ENCODE measurements at places on chromosomes 5 and 9.

GRCh38 chr9:137974746-137975526 is 97.4 kb downstream of the CACNA1B start:
- DNase-seq: no peak

DNA sequence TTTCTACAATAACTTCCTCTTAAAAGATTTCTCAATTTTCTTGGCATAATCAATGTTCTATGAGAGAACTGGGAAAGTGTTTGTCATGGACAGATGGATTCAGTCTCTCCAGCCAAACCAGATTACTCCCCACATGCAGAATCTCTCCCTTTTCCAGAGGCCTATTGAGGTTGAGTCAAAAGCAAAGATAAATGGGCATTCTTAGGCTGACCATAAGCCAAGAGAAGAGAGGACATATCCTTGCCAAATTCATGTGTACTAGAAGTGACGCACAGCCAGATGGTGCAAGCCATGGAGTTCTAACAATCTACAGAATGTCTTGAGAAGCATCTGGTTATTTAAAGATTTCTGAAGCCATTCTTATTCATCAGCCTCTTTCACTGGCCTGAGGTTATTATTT is 2115.0 kb downstream of the MAT2B start:
- no peak for DNase-seq

DNA sequence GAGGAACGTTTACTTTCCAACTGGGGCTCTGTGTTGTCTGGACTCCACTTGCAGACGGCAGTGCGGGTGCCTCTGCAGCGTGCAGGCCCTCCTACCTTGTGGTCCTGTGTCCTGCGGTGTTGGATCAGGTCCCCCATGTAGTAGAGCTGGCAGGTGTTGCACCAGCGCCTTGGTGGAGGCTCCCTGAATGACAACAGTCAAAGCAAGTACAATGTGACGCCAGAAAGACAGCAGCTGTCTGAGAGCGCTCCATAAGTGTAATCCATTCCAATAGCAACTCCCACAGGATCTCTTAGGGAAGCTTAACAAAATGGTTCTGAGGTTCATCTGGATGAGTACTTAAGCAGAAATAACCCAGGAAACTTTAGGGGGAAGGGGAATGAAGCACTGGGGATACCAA is 9.9 kb downstream of the BBLN start:
- DNase-seq: no peak

DNA sequence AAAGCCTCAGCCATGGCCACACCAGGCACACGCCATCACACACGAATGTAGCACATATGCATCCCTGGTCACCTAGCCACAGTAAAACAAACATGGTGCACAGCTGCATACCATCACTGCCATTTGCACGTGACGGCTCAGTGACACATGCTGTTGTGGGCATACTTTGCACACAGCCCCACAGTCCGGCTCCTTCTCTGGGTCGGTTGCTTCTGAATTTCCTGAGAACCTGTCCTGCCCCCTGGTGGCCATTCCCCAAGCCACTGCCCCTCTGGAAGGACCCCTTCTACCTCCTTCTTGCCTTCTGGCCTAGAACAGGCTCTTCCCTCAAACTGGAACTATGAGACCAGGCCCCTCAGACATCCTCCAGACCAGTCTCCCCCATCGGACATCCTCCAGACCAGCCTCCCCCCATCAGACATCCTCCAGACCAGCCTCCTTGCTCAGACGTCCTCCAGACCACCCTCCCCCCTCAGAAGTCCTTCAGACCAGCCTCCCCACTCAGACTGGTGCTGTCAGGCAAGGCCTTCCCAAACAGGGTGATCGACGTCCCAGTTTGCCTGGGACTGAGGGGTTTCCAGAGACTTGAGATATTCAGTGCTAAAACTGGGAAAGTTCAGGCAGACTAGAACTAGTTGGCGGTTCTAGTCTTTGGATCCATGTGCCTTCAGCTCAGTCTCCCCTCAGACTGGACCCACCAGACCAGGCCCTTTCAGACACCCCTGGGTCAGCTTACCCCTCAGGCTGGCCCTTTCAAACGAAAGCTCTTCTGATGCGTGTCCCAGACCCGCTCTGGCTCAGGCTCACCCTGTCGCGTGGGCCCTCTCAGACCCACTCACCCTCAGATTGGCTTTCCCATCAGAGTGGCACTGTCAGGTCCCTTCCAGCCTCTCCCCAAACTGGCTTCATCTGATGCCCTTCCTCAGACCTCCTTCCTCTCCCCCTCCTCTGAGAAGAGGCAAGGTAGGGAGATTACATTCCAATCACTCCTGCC is 24.3 kb upstream of the ENHO start:
- peak; percentile 42 for DNase-seq

DNA sequence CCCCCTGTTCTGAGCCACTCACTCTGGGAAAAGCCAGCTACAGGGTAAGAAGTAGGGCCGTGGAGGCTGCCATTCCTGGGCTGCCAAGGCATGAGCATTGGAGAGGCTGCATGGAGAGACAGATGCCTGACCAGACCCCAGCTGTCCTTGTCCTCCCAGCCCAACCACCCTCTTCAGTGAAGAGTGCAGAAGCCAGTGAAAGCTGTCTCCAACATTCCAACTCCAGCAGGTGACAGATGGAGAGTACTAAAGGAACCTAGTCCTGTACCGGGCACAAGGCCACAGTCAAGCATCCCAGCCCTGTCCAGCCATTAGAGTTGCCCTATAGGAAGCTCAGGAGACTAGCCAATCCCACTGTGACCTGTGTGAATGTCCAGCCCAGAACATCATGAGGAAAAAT is 165.1 kb downstream of the DIRAS2 start:
- DNase-seq: no peak

DNA sequence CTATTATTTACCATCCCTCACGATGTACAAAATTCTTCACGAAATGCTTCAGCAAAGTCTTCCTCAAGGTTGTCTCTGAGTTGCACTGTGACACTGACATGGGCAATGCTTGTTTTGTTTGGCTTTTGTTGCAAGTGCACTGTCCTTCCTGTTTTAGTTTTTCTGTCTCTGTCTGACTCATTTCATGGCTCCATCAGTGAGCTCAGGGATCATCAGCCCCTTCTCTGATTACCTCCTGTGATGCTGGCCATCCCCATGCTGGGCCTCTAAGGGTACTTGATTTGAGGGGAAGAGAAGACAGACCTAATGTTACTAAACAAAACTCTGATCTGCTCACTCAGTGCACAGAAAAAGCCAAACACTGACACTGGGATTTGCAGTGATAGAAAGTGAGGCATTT is 37.6 kb upstream of the STX17 start:
- no peak for DNase-seq

GRCh38 chr9:77817590-77818311 is 169.6 kb upstream of the GNA14 start:
- no peak for DNase-seq

GRCh38 chr5:76391014-76391413 is 12.1 kb upstream of the IQGAP2 start:
- DNase-seq: no peak

- no peak for DNase-seq
Measured at GRCh38 chr9:136218673-136219072, 13.7 kb upstream of the LHX3 start.

DNA sequence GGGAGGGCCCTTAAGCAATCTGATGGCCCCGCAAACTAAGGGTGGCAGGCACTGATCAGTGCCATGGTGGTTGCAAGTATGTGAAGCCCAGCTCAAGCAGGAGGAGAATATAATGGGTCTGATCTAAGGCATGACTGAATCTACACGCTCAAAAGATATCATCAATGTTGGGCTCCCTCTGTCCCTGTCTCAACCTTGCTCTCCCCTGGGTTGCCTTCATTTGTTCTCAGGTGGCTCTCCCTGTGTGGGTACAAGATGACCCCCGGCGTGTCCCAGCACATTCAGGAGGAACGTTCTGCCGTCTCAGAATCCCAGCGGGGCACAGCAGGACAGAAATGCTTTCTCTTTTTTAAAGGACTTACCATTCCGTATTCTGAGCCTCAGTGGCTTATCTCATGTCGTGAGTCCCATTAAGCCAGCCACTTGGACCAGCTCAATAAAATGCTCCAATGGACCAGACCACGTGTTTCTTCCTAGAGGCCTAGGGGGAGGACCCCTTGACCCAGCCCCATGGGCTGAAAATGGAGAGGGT is 12.0 kb upstream of the RNF130 start:
- DNase-seq: no peak

DNA sequence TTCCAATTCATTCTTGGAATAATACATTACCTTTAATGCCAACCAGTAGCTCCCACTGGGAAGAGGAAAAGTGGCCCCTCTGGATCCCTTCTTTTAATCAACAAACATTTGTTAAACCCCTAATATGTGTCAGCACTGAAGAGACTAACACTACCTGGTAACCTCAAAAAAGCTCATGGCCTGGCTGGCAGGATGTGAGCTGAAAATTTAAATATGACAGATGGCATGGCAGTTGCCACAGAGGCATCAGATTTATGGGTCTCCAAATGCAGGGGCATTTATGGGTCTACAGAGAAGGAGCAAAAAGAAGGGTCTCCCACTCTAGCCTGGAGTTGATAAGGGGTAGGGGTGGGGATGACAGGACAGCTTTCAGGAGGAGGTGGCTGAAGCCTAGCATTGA is 12.5 kb downstream of the DNAH5 start:
- no peak for DNase-seq

- no peak for DNase-seq
Measured at GRCh38 chr5:52603778-52604554, 183.8 kb upstream of the ITGA1 start.

DNA sequence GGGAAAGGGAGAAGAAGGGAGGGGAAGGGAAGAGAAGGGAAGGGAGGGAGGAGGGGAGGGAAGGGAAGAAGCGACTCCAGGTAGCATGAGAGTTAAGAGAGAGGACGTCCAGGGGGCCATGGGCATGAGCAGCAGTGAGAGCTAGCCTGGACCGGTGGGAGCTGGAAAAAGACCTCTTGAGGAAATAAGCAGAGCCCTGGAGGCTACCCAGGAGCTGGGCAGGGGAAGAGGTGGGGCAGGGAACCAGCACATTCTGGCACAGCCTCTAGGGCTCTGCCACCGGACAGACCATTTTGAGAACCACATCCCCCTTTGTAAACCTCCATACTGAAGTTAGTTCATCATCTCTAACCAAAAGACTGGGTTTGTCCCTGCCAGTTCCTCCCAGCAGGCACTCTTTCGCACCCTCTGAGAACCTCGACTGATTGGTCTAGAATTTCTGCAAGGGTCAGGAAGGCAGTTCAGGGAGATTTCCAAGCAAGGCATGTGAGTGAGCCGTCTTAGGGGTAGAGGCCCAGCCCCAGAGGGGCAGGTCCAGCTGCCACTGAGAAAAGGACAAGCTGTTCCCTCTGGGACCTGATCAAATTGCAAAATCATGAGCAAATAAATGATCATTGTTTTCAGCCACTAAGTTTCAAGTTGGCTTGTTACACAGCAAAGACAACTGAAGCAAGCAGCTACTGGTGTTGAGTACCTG is 11.6 kb downstream of the NAIF1 start:
- DNase-seq: no peak

DNA sequence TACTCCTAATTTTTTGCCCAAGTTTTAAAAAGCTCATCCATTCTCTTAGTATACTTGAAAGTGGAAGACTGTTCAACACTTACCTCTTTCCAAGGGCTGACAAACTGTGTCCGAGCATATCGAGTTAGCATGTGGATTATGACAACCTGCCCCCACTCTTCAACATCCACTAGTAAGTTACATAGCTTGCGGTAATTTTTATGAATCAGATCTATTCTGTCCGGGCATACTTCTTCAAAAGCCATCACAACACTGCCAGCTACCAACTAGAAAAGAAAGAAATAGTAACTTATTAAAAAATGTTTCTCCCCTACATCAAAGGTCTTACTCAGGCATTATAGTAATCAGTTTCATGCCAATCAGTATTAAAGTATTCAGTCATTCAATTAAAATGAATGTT is 78.5 kb downstream of the AP3B1 start:
- no peak for DNase-seq

- no peak for DNase-seq
Measured at GRCh38 chr5:131977212-131977604, 31.7 kb upstream of the MEIKIN start.

DNA sequence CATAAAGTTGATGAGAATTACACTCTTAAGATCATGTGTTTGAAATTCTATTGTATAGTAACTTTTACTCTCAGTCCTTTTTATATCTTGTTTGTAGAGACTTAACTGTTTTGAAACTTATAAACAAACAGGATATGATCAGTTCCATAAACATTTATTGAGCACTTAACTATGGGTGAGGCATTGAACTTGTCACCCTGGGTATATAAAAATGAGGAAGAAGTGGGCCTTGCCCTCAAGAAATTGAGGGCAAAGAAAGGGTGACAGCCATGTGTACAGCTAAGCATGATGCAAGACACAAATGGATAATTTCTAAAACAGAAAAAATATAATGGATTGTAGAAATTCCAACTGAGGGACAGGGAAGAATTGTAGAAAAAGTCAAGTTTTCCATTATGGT is 15.7 kb downstream of the UNC13B start:
- DNase-seq: no peak

DNA sequence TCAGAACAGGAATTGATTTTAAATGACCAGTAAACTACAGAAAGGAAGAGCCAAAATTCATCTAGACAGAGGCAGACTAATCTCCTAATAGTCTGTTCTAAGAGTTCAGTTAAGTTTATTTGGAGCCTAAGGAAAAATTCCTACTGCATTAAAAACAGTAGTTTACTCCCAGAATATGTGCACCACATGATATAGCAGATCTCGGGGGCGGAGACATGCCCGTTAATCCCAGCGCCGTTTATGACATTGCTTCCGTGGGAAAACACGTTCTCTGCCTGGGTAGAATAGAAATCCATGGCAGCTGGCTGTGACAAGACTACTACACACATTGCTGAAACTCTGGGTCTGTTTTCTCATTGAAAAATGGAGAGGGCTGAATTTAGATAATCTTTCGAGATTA is 11.4 kb downstream of the HABP4 start:
- DNase-seq: no peak

GRCh38 chr9:129874261-129875101 is 39.2 kb downstream of the USP20 start:
- no peak for DNase-seq

DNA sequence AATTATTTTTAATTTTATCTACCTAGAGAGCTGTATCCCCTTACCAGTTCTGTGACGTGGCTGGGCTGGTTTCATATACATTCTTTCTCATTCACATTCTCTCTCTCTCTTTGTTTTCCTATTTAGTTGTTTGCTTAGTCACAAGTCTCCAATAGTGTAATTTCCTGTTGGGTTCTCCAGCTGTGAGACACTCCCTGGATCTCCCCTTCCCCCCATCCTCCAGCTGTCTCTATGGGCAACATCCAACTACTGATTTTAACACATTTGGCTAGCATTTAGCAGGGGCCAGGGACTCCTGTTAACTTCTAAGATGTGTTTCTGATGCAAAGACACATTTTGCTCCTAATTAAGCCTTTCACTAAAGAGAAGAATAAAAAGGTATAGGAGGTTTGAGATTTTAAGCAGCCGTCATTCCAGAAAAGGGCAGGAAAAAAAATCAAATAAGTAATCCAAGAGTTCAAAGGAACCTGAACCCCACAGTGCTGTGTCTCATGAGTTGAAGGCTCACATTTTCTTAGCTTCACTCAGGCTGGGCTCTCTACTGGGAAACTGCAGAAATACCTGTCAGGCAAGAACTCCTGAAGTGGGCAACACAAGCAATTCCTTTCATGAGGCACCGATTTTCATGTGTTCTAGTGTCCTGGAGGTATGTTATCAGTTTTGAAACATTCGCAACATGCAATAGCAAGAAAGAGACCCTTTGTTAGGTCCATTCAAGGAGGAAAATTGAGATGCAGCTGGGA is 198.7 kb upstream of the C9orf72 start:
- no peak for DNase-seq

All from stimulated activated CD4-positive, alpha-beta T cell treated with anti-CD3 and anti-CD28 coated beads, Interleukin-15, amount 100 ng/mL, for 48 hours (primary cell).